ENCODE measurements at places on chromosomes 5 and 9.
A peak's percentile ranks its signal among the peaks of the same experiment; 100 is the strongest.

GRCh38 chr5:123116757-123117156 lies 27.7 kb downstream of the PRDM6 start:
- DNase-seq, result no peak

DNA sequence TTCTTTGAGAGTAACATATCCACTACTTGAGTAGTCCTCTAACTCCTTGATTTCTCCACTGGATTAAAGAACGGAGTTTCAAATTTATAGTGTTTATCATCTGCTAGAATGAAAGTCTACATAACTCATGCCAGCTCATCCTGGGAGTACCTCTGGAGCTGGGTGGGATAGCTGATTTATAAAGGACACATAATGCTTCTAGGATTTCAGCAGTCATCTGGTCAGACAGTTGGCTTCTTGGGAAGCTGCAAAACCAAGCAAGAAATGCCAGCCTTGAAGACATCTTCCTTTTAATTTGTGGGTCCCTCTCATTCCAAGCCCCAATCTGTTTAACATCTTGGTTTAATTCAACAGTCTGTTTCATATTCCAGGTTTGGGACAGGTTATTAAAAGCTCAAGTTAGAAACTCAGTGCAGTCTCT lies 3.2 kb downstream of the GALNT10 start:
- no peak for DNase-seq

DNA sequence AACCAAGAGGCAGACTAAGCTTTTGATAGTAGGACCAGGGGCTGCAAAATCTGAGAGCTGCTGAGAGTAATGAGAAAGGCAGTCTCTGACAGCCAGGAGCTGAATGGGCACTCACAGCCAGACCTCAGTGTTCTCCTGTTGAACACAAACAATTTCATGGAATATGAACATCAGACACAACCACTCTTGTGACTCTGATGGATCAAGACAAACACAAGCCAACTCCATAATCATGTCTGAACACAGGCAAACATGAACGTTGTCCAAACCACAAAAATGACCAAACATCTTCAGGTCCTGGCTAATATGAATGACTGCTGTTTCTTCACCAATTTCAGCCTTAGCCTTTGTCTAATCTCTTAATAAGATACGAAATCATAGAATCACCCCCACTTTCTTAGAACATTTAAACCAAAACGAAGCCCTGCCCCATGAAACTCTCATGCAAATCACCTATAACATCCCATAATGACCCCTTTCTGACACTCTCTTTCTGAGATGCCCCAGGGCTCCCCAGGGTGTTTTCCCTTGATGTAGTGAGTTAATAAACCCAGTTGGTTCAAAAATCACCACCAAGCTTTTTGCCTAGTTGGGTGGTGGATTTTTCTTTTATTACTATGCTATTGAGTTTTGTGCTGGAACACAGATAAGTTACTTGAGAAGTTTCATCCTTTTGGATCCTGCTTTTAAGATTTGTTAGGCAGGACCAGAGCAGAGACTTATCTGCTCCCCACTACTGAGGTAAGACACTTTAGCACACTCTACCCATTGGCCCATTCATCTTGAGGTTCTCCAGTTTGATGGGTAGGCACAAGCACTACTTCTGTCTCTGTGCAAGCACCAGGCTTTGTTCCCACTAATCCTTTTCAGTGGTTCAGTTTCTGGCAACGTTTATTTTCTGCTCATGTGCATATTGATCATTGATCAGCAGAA lies 5.9 kb upstream of the ERAP2 start:
- peak; percentile 53 for DNase-seq

GRCh38 chr5:94992325-94992724 lies 292.6 kb downstream of the MCTP1 start:
- peak; percentile 16 for DNase-seq

- DNase-seq, result no peak
Measured at GRCh38 chr5:171825051-171825450, 39.4 kb downstream of the SMIM23 start.

Measured in GM20000 (cell line).